ENCODE measurements at places on chromosomes 16 and 17. TPM values are rescaled to one million over a fixed set of nuclear protein-coding genes. Genes with fewer than 3 reads are reported as not detected.

DNA sequence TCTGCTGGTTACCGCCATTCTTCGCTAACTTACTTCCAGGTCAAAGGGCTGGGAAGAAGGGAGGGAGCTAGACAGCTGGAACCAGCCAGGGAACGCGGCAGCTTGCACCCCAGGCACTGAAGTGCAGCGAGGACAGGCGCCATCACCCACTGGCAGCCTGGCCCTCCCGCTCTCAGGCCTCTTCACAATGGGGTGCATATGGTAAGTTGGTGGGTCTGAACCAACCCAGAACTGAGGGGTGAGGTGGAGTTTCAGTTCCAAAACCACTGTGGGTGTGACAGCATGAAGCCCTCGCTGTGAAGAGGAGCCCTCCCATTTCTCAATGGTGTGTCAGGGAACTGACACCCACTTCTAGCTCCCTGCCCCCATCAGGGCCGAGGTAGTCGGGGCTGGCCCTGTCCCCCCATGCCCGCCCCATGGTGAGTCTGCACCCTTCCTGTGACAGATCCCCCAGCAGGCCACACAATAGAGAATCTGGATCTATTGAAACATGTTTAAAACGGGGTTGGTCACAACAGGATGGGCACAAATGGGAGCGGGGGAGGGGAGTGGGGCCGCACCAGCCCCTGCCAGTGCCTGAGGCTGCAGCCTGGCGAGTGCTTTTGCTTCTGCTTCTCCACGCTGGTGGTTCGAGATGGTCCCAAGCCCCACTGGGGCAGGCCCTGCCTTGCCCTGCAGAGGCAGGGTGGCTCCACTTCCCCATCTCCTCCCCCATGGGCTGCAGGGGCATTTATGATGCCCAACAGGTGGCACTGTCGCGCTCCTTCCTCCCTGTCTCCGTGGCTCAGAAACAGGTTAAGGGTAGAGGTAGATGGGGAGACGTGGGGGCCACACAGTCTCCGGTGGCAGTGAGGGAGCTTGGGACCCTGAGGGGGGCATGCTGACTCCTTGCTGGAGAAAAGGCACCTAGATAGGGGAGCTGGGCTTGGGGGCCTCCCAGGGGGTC lies 2.3 kb downstream of the LIMD2 start:
- H3K4me3 ChIP-seq, result no peak overlapping the region
- H3K36me3 ChIP-seq, result peaks cover 20% of the 10 kb centered on the region
- H3K27ac ChIP-seq, result peak overlapping the region; percentile 80
- no peaks in the 10 kb centered on the region for H3K27me3 ChIP-seq

NOD2 gene
- total RNA-seq, result 3.8 TPM

- no peak overlapping the region for H3K4me3 ChIP-seq
- no peak for DNase-seq
- no peaks in the 10 kb centered on the region for H3K27me3 ChIP-seq
- no peak overlapping the region for H3K27ac ChIP-seq
- H3K36me3 ChIP-seq, result no peaks in the 10 kb centered on the region
These were observed 1.7 kb downstream of the ADGRG5 start for GRCh38 chr16:57544124-57544653.

GRCh38 chr16:90046971-90047713 lies 27.9 kb upstream of the DBNDD1 start:
- peak; percentile 26 for DNase-seq
- H3K27ac ChIP-seq, result no peak overlapping the region

SYNGR3 gene
- total RNA-seq, result 0.32 TPM

PIMREG gene
- not detected for total RNA-seq

- no peak overlapping the region for H3K27ac ChIP-seq
- no peak overlapping the region for H3K4me3 ChIP-seq
- H3K36me3 ChIP-seq, result no peaks in the 10 kb centered on the region
These were observed 4.6 kb downstream of the IRF8 start for GRCh38 chr16:85903559-85903958.

DNA sequence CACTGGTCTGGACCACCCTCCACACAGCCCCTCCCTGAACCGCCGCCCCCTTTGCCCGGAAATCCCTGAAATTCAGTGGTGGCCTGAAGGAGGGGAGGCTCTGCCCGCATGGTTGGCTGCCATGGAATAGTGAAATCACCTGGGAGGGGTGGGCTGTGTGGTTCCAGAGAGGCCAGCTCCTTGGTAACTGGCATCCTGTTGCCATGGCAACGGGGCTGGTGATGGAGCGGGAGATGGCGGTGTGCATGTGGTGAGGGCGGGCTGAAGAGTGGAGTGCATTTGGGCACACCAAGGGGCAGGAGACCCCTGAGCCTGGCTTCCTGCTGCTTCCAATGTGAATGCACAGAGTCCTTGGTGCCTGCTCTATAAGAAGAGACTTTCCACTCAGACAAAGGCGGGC lies 2.4 kb downstream of the EFNB3 start:
- no peak overlapping the region for H3K4me3 ChIP-seq
- peaks cover 11% of the 10 kb centered on the region for H3K4me1 ChIP-seq
- H3K27me3 ChIP-seq, result peaks cover 5% of the 10 kb centered on the region
- no peak overlapping the region for H3K27ac ChIP-seq

CDRT4 gene
- total RNA-seq, result 3.7 TPM

GRCh38 chr17:67111327-67111726 lies 67.0 kb downstream of the CACNG1 start:
- no peak overlapping the region for H3K27ac ChIP-seq
- no peak for DNase-seq
- no peaks in the 10 kb centered on the region for H3K27me3 ChIP-seq
- H3K4me3 ChIP-seq, result no peak overlapping the region
- H3K4me1 ChIP-seq, result no peaks in the 10 kb centered on the region

- no peak for DNase-seq
- H3K4me3 ChIP-seq, result no peak overlapping the region
- peaks cover 3% of the 10 kb centered on the region for H3K36me3 ChIP-seq
- no peak overlapping the region for H3K27ac ChIP-seq
These were observed 5.4 kb downstream of the KCTD5 start for GRCh38 chr16:2687531-2688308.

DNA sequence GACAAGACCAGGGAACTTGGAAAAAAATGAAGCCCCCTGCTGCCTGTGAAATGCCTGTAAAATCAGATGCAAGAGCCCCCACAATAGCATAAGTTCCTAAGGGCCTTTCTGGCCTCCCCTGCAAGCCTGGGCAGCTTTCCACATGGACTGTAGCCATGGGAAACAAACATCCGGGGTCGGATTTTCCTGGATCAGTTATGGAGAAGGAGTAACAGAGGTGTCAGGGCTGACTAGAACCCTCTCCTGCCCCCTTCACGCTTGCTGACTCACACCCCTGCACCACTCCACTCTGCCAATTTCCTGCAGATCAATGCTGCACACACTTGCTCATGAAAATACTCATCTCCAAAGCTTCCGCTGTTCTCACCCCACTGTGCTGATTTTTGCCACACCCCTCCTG lies 258.6 kb downstream of the CBLN1 start:
- no peaks in the 10 kb centered on the region for H3K36me3 ChIP-seq
- H3K4me1 ChIP-seq, result no peaks in the 10 kb centered on the region
- no peaks in the 10 kb centered on the region for H3K27me3 ChIP-seq
- DNase-seq, result no peak

- peaks cover 8% of the 10 kb centered on the region for H3K36me3 ChIP-seq
- DNase-seq, result no peak
- no peaks in the 10 kb centered on the region for H3K27me3 ChIP-seq
These were observed 172.5 kb downstream of the AHSP start for GRCh38 chr16:31700200-31700529.

- H3K4me3 ChIP-seq, result peak overlapping the region; percentile 75
- no peaks in the 10 kb centered on the region for H3K36me3 ChIP-seq
- no peak overlapping the region for H3K27ac ChIP-seq
- H3K27me3 ChIP-seq, result peaks cover 12% of the 10 kb centered on the region
- H3K4me1 ChIP-seq, result peaks cover 6% of the 10 kb centered on the region
- no peak for DNase-seq
These were observed 572 bp downstream of the FAM171A2 start for GRCh38 chr17:44362949-44363612.

DNA sequence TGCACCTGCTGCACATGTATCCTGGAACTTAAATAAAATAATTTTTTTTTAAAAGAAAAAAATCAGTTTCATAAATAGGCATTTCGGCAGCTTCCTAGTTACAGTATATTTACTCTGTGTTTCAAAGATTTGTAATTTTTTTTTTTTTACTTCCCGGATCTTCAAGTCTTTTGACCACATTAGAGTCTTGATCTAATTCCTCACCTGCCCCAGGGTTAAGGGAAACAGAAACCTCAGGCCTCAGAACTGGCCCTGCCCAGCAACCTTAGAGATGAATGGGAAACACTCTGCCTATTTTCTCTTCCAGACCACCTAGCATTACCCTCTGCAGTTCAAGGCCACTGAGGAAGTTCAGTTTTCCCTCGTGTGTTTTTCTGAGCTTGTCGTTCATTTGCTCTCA lies 304.0 kb downstream of the MAF start:
- no peaks in the 10 kb centered on the region for H3K27me3 ChIP-seq
- H3K4me1 ChIP-seq, result no peaks in the 10 kb centered on the region
- H3K4me3 ChIP-seq, result no peak overlapping the region
- no peak for DNase-seq
- no peak overlapping the region for H3K27ac ChIP-seq
- H3K36me3 ChIP-seq, result no peaks in the 10 kb centered on the region

- no peaks in the 10 kb centered on the region for H3K36me3 ChIP-seq
- DNase-seq, result no peak
- H3K4me1 ChIP-seq, result no peaks in the 10 kb centered on the region
These were observed 23.6 kb downstream of the RAB40B start for GRCh38 chr17:82674656-82675475.

CACNB1 gene
- 9.6 TPM for total RNA-seq

- no peaks in the 10 kb centered on the region for H3K4me1 ChIP-seq
- no peak for DNase-seq
- no peaks in the 10 kb centered on the region for H3K36me3 ChIP-seq
- H3K4me3 ChIP-seq, result no peak overlapping the region
- no peak overlapping the region for H3K27ac ChIP-seq
- H3K27me3 ChIP-seq, result peaks cover 8% of the 10 kb centered on the region
These were observed 91.7 kb downstream of the DNAH17 start for GRCh38 chr17:78485290-78486168.

GRCh38 chr16:56695246-56695645 lies 13.0 kb downstream of the MT1X start:
- DNase-seq, result no peak
- H3K36me3 ChIP-seq, result no peaks in the 10 kb centered on the region
- no peak overlapping the region for H3K27ac ChIP-seq
- no peaks in the 10 kb centered on the region for H3K27me3 ChIP-seq

SLFN12L gene
- total RNA-seq, result not detected

CAVIN1 gene
- total RNA-seq, result 548 TPM

GRCh38 chr17:1486802-1487695 lies 5.4 kb downstream of the MYO1C start:
- no peaks in the 10 kb centered on the region for H3K27me3 ChIP-seq
- peak; percentile 95 for DNase-seq
- peak overlapping the region; percentile 95 for H3K4me3 ChIP-seq
- H3K4me1 ChIP-seq, result peaks cover 46% of the 10 kb centered on the region
- H3K27ac ChIP-seq, result peak overlapping the region; percentile 90
- peaks cover 16% of the 10 kb centered on the region for H3K36me3 ChIP-seq

PRAC1 gene
- not detected for total RNA-seq

- H3K4me3 ChIP-seq, result no peak overlapping the region
- H3K36me3 ChIP-seq, result no peaks in the 10 kb centered on the region
- H3K4me1 ChIP-seq, result no peaks in the 10 kb centered on the region
- H3K27me3 ChIP-seq, result no peaks in the 10 kb centered on the region
- no peak overlapping the region for H3K27ac ChIP-seq
- no peak for DNase-seq
These were observed 191.1 kb downstream of the MAP2K6 start for GRCh38 chr17:69605571-69605970.

DNA sequence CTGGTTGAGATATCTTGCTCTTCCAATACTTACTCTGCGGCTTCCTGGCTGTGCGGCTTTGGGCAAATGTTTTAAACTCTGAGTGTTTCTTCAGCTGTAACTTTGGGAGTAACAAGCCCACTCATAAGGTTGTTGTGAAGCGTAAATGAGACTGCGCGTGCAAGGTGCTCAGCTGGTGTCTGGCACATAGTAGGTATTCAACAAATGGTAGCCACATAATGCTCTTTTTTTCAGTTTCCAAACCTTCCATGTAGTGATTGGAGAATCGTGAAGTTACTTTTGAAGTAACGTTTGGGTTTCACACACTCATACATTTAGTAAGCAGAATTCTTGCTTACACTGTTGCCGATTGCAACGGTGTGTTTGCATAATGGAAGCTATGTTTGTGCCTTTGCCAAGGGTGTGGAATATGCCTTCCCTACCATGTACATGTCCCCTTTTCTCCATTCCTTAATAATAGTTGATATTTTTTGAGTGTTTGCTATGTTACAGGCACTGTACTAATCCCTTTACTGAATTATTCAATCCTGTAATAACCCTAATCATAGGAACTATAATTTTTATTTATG lies 829 bp downstream of the DHRS7B start:
- no peaks in the 10 kb centered on the region for H3K36me3 ChIP-seq
- H3K4me1 ChIP-seq, result peaks cover 3% of the 10 kb centered on the region
- H3K27ac ChIP-seq, result peak overlapping the region; percentile 93

DNA sequence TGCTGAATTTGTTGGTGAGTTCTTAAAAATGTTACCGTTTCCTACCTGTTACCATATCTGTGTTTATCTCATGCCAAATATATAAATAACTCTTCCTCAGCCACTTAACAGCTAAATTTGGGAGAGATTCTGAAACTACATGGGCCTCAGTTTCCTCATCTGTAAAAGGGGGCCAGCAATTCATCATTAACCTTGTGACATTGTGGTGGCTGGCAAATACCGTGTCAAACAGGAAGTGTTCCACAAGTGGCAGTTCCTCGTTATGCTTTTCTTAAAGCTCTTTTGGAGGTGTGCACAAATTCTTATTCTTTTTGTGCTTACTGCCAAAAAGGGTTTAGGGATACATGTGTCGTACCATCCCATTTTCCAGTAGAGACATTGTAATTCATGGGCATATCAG lies 220.4 kb upstream of the CACNG5 start:
- no peak for DNase-seq
- H3K27ac ChIP-seq, result no peak overlapping the region
- no peaks in the 10 kb centered on the region for H3K36me3 ChIP-seq
- no peaks in the 10 kb centered on the region for H3K4me1 ChIP-seq
- H3K27me3 ChIP-seq, result no peaks in the 10 kb centered on the region

GRCh38 chr16:48373258-48374029 lies 11.8 kb downstream of the SIAH1 start:
- H3K36me3 ChIP-seq, result no peaks in the 10 kb centered on the region
- no peak for DNase-seq
- no peak overlapping the region for H3K4me3 ChIP-seq
- no peaks in the 10 kb centered on the region for H3K27me3 ChIP-seq
- no peak overlapping the region for H3K27ac ChIP-seq

GRCh38 chr17:48630925-48631692 lies 5.0 kb upstream of the HOXB9 start:
- H3K36me3 ChIP-seq, result no peaks in the 10 kb centered on the region
- H3K4me3 ChIP-seq, result no peak overlapping the region
- DNase-seq, result no peak
- no peak overlapping the region for H3K27ac ChIP-seq
- peaks cover 29% of the 10 kb centered on the region for H3K27me3 ChIP-seq

HAP1 gene
- not detected for total RNA-seq

TSNAXIP1 gene
- total RNA-seq, result 5.4 TPM

DNA sequence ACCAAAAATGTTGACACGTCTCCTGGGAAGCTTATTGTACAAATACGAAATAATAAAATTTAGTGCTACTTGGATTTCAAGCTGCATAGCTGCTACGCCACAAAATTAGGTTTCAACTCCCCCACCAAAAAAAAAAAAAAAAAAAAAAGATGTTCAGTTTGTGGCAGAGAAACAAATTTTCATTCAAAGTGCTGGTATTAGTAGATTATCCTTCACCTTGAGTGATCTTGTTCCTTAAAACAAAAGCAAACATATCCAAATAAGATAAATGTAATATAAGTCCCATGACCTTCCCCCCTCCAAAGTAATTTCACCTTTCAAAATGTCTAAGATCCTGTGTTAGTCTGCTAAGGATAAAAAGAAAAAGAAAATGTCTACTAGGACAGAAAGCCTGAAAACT lies 2.2 kb downstream of the TOB1 start:
- H3K36me3 ChIP-seq, result peaks cover 5% of the 10 kb centered on the region
- peaks cover 15% of the 10 kb centered on the region for H3K4me1 ChIP-seq
- DNase-seq, result no peak
- H3K27me3 ChIP-seq, result no peaks in the 10 kb centered on the region
- H3K4me3 ChIP-seq, result peak overlapping the region; percentile 99

Measured in ascending aorta (tissue), 2 donors.